ENCODE measurements at places on chromosomes 13 and 19.

- DNase-seq: no peak
These were observed 357.9 kb downstream of the KLF12 start for GRCh38 chr13:73776151-73776785.

DNA sequence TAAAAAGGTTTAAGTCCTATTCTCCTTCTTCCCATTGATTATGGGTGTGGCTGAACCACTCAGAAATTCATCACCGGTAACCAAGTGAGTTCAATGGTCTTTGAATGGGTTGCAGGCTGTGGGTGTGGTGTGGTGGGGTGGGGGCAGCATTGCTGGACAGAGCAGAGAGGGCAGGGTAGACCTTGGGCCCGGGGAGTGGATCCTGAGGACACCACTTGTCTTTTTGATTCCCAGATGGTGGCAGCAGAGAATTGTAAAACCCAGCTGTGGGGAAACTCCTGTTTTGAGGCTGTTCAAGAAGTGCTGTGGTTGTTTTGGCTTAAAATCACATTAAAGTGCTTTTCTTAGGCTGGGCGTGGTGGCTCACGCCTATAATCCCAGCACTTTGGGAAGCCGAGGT lies 45.8 kb upstream of the RGCC start:
- DNase-seq: peak; percentile 33

DNA sequence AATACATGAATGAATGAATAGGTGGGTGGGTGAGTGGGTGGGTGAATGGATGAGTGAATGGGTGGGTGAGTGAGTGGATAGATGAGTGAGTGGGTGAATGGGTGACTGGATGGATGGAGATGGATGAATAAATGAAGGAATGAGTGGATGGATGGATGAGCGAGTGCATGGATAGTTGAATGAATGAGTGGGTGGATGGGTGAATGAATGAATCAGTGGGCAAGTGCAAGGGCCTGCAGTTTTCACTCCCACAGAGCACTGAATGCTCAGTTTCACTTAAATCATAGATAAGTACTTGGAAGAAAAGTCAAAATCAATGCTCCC lies 12.4 kb downstream of the GAS6 start:
- no peak for DNase-seq

DNA sequence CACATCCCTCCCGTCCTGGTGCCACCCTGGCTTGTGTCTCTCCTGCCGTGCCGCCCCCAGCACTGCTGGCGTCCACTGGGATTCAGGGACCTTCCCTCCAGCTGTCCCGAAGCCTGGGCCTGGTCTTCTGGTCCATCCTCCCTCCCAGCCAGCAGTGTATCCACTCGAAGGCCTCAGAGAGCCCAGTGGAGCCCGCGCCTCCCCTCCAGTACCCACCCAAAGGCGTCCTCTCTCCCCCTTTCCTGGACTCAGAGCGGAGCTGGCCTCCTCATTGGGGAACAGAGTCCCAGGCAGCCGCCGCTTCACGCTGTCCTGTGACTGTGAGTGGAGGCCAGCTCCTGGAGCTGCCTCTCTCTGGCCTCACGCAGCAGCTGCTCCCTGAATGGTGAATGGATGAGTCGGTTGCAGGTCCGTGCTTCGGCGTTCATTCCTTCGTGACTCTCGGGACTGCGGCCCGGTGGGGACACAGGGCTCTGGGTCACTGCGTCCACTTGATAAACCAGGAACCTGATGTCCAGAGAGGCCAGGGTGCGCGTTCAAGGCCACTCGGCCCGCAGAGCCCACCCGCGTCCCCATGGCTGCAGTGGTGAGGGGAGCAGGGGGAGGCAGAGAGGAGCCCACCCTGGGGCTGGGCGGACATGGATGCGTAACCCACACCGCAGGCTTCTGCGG lies 12.1 kb downstream of the ONECUT3 start:
- no peak for DNase-seq

DNA sequence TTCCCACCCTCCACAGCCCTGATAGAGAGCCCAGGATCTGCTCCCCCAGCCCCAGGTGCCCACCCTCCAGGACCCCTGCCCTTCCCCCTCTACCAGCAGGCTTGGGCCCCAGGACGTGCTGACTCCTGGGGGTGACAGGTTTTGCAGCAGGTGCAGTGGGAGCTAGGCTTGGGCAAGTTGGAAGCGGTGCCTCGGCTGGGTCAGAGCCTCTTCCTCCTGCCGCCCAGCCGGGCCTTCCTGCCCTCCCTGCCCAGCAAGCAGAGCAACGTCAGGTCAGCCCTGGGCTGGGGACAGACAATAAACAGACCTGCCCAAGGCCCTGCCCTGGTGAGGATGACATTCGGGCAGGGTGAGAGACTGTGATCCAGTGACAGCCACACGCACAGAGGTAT lies 9.2 kb upstream of the NCCRP1 start:
- no peak for DNase-seq

GRCh38 chr13:100175803-100176182 lies 86.9 kb downstream of the PCCA start:
- no peak for DNase-seq

DNA sequence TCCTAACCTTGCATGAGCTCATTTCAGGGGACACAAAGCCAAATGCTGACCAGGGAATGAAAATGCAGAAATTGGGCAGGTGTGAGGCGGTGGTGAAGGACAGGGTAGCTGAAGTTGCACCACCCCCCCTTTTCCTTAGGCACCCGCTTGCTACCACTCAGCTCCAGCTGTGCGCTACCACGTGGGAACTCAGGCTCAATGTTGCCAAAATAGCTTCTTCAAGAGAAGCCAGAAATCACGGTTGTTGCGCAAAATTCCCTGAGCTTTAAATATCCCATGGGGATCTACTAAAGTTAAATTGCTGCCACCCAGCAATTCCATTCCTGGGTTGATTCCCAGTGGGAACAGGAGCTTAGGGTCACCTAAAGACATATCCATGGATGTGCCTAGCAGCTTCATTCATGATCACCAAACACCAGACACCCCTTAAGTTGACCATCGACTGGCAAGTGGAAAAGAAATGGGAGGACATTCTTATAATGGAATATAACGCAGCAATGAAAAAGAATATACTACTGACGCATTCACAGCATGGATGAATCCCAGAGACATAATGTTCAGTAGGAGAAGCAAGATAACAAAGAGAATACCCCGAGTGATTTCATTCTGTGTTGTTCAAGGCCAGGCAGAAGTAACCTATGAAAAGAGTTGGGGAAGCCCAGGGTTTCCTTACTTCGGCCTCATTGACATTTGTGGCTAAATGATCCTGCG lies 12.8 kb upstream of the ADGRL1 start:
- DNase-seq: no peak

- DNase-seq: no peak
These were observed 170.5 kb upstream of the HTR2A start for GRCh38 chr13:47067306-47067705.

DNA sequence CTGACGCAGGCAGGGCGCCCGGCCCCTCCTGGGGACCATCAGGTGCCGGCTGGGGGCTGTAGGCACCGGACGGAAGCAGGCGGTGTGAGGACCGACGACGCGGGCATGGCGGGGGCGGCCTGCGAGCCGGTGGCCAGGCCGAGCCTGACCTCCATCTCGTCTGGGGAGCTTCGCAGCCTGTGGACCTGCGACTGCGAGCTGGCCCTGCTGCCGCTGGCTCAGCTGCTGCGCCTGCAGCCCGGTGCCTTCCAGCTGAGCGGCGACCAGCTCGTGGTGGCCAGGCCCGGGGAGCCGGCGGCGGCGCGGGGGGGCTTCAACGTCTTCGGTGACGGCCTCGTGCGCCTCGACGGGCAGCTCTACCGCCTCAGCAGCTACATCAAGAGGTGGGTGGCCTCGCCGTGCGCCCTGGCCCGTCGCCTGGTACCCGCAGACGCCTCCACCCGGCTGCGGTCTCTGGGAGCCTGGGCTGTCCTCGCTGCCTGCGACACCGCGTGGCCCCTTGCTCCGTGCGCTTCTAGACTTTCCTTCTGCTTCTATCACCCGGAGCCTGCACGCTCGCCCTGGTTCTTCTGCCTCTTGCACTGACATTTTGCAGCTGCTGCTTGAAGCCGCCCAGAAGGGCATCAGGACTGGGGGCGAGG lies 460 bp downstream of the MEDAG start:
- DNase-seq: no peak

DNA sequence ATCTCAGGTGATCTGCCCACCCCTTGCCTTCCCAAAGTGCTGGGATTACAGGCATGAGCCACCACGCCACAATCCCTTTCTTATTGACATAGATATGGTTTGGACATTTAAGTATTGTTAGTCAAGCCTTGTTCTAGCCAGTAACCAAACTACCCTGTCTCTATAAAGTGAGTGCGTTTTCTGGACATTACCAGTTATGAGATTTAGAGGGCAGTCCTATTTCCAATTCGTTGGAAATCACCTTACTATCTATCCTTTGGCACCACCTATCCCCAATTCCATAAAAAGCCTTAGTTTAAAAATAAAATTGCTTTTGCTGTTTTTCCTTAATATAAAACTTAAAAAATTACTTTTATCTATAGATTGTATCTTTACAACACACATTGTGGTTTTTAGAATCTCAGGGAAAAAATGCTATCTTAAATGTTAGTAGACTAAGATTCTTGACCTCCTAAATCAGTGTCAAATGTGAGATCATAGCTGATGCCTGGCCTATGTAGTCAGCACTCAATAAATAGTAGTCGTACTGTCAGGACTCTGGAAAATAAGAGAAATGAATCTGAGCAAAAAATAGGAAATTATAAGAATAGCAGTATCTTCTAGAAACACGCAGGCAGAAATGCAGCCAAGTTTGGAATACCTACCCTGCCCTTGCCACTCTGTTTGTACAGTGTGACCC lies 57.0 kb downstream of the NUFIP1 start:
- DNase-seq: no peak

DNA sequence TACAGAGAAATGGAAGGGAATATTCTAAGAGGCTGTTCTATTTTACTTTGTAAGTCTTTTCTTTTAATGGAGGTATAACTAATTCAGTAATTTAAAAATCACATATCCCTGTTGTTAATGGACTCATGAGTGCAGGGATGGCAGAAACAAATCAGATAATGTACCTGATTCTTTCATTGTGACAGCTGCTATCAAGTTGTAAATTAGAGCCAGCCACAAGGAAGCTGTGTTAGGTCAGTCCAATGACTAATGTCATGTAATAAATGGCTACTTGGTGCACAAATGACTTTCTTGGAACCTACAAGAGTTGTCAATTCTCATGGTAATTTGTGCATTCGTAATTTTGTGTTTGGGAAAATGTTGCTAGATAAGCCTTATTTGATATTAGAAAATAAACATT lies 446.4 kb downstream of the DCT start:
- DNase-seq: no peak

DNA sequence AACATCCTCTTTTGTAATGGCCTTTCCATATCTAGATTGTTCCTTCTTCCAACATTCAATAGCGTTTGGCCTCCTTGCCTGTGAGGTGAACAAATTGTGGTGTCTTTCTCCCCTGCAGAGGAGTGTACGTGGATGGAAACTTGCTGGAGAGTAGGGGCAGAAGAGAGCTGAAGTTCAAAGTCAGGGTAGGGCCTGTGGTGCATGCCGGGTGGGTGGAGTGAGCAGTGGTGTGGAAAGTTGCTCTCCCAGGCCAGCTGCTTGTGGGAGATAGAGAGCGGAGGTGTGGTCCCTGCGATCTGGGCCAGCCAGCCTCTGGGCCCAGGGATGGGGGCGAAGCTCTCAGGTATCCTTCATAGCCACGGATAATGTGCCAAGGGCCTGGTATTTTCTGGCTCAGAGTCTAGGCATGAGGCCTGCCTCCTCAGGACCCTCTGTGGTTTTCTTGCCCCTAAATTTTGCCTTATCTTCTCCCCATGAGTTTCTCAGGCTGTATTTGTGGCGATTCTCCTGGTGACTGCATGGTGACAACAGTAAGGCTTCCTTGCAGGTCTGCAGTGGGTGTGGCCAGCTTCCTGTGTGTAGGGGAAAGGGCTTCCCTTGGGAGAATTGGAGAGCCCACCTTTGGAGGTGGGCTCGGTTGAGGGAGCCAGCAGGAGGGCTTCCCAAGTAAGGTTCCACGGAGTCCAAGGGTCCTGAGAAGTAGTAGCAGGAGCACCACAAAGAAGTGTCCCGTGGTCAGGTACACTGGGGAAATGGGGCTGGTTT lies 6.7 kb downstream of the RGCC start:
- no peak for DNase-seq

- no peak for DNase-seq
These were observed 3.3 kb upstream of the ADGRE5 start for GRCh38 chr19:14377883-14378328.

DNA sequence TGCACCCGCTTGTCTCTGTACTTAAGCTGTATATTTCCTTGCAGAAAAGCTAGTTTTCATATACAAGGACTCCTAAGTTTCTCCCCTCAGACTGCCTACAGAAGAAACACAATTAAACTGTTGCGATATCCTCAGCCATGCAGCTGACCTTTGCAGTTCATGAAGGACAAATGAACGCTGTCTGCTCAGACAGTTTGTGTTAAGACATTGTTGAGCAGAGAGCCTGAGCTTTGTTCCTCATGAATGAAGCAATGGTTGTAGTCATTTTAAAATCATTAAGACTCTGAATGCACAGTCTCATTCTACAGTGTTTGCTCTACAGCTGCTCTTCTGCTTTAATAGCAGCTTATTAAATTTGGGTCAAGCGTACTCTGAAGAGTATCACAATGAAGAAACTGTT lies 23.2 kb upstream of the MAB21L1 start:
- peak; percentile 88 for DNase-seq

DNA sequence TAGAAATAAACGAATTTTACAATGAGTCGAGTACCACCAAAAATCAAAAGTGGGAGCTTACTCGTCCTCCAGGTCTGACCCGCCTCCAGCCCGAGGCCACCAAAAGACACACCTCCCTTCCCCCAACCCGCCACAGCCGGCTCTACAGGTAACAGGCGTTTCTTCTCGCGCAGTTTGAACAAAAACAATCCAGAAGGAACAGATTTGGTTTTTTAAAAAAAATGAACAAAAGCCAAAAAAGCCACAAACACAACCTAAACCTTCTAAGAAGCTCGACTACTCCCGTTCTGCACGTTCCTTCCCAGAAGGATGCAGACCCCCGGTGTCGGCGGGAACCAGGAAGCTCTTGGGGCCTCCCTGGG lies 671 bp downstream of the ZDHHC20 start:
- DNase-seq: peak; percentile 76

- no peak for DNase-seq
These were observed 175.1 kb downstream of the ITGBL1 start for GRCh38 chr13:101627556-101627943.

DNA sequence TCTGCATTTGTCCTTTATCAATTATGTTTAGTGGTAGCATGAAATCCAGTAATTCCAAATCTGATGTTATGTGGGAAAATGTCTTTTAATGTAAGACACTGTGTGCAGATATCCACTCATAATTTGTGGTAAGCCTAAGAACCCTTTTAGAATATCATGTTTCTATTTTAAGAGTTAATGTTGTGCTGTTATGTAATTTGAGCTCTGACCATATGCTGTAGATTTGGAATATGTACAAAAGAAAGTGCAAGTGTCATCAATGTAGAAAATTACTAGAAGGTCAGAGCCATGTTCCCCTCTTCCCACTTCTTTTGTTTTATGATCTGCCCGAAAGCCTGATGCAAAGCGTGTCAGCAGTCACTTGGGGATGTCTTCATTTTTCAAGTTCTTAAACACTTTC lies 44.5 kb downstream of the SCEL start:
- no peak for DNase-seq

All from HAP-1 (cell line).